NCI-H748 treated with DMSO at 0.1 percent for 48 hours (cell line): ENCODE measurements at places on chromosomes 13 and 19.

DNA sequence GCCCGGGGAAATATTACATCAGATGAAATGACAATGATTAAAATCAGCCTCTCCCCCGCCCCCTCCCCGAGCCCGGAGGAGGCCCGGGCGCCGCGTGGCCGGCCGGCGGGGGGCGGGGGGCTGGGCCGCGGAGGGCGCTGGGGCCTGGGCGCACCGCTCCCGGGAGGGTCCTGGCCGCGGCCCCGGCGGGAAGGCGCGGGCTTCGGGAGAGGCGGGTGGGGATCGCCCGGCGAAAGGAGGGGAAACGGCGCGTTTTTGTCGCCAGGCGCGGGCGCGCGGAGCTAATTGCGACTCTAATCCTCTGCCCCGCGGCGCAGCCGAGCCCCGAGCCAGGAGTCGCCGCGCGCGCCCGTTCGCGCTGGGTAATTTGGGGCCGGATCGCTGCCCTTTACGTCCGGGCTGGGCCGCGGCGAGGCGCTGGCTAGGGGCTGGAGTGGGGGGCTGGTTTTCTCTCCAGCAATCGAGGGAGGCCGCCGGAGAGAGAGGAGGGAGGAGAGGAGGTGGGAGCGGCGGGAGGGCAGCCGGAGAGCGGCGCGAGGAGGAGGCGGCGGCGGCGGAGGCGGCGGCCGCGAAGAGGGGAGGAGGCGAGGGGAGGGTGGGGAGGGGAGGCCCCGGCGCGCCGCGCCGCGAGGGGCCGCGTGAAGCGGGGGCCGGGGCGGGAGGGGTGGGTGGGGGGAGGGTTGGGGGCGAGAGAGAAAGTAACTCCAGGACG lies at the start of gene KCTD15:
Gene KCTD15 (plus strand): TSS at position 707 of the 712 bp plus-strand sequence. CDS start 3,585 bp downstream, outside the sequence.
- no peak for DNase-seq

DNA sequence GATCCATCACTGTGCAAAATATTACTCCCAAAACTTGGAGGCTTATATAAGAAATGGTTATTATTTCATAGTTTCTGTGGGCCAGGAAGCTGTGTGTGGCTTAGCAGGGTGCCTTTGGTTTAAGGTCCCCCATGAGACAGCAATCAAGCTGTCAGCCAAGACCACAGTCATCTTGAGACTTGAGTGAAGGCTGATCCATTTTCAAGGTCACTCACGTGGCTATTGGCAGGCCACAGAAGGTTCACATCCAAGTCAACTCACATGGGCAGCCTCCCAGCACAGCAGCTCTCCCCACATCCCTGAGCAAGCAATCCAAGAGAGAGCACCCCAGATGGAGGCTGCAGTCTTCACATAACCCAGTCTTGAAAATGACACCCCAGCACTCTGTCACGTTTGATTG lies 537.4 kb downstream of the MYO16 start:
- no peak for DNase-seq

GRCh38 chr19:16000024-16000663 lies 51.3 kb downstream of the OR10H4 start:
- no peak for DNase-seq

DNA sequence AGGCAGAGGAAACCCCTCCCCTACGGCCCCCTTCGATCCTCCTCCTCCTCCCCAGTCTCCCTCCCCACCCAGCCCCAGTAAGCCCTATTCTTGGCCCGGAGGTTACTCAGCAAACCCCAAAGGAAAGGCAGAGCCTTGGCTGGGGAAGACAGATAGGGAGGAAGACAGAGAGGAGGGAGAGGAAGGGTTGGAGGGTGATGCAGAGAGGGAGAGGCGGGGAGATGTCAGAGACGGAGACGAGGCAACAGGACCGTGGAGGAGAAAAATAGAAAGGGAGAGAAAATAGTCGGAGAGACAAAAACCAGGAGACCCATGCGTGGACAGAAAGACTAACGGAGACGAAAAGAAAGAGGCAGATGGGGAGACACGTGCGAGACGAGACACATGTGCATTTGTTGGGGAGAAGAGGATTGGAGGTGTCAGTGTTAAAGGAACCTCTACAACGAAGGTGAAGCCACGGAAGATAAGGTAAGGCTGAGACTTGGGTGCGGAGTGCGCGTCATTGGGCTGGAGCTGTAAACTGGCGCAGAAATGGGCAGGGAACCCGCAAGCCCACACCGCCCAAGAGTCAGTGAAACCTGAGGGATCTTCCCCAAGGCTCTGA lies 2.9 kb downstream of the TGFB1 start:
- DNase-seq, result no peak

DNA sequence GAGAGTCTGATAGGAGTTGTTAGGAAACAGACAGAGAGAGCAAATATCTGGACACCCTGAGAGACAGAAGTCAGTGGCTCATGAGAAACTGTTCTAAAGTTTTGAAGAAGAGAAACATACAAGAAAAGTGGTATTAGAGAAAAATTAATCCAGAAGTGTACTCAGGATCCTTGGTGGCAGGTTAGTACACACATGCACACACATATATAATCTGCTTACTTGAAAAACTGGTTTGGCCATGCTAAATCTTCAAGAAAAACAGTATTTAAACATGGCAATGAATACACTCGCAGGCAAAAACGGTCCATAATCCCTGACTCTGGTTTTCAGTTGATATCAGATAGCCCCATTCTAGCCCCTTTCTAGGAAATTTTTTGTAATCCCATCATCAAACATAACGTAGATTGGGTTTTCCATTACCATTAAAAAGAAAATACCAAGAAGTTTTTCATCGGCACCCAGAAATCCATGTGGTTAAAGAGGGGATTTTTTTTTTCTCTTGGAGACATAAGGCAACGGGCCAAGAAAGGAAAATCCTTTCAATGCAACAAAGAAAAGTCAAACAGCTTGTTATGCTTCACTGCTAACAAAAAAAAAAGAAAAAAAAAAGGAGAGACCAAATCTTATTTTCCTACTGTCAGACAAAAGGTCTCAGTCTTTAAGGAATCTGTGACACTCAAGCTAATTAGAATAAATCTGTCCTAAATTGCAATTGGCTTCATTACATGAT lies 178.0 kb upstream of the MIR17HG start:
- no peak for DNase-seq

DNA sequence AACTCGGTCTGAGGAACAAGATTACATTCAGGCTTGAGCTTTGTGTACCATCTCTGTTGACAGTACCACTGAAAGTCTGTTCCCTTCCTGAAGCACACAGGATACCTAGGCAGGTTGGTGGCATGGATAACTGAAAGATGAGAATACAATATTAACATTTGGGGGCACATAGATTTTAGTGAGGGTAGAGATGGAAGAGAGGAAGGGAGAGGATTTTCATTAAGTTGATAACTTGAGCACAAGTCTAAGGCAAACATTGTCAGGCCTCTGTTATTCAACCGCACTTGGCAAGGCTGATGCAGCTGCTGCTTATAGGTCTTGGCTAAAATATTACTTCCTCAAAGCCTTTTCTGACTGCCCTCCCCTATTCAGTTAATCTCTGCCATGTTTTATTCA lies 10.9 kb downstream of the MIR17HG start:
- no peak for DNase-seq

DNA sequence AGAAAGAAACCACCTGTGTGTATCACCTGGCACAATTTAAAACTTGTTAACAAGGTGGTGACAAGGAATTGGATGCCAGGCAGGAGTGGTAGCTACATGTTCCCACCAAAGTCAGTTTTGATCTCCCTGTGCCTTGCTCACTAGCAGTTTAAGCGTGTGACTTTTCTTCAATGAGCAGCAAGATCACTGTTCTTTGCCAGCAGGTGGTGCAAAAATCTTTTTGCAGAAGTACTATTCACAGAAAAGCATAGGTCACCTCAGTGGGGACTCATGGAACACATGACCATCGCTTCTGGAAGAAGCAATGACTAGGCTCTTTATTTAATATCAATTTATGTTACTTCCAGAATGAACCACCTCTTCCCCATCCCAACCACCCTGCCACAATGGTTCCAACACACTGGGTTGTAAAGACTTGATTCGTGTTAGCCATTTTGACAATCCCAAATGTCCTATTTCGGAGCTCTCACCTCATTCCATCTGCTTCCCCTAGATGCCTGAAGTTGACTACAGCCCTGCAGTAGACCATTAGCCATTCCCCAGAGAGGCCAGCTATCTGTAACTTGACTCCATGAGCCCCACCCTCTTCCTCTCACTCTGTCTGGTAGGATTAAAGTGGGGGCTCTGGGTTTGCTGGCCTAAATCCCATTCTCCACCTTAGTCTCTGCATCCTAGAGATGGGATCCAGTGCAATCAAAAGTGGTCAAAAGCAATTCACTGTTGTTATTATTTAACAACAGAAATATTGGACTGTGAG lies 59.1 kb upstream of the TNFRSF19 start:
- peak; percentile 35 for DNase-seq

DNA sequence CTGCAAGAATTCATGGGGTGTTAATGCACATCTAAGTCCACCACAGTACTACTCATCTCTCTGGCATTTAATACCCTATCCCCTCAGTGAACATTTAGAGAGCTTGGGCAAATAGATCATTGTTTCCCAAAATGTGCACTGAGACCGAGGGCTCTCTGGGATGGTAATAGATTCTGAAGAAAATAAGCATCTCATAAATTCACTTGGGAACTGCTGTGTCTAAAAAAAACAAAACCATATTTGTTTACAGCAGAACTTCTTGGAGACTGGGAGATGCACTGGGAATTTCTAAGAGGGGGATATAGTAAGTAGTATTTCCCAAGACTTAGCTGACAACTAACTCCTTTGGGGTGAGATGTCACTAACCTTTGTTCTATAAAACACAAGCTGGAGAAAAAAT lies 58.4 kb downstream of the ENOX1 start:
- DNase-seq, result no peak

GRCh38 chr13:42380420-42381164 lies 108.6 kb downstream of the AKAP11 start:
- no peak for DNase-seq

- DNase-seq, result peak; percentile 45
Measured at GRCh38 chr19:10602330-10603083, 15.4 kb upstream of the AP1M2 start.

DNA sequence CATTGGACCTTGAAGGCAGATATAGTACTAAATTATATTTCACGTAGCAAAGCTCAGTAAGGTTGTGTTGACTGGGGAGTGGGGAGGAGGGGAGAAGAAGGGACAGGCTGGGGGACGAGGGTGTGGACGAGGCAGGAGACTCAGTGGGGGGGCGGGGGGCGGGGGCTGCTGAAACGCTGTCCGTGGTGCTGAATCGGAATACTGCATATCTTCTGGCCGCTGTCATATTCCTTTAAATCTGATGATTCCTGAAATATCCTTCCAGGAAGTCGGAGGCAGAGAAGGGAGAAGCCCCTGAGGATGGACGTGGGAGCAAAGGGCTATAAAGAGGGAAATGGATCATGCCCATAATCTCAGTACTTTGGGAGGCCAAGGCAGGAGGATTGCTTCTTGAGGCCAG lies 34.7 kb upstream of the CASP14 start:
- DNase-seq, result no peak

GRCh38 chr13:46778890-46779289 lies 18.1 kb downstream of the ESD start:
- DNase-seq, result no peak

GRCh38 chr19:46616631-46617322 lies 8.1 kb downstream of the PTGIR start:
- DNase-seq, result peak; percentile 22

- DNase-seq, result no peak
Measured at GRCh38 chr13:47457626-47458025, 543.4 kb downstream of the SUCLA2 start.

- no peak for DNase-seq
Measured at GRCh38 chr13:79468819-79469218, 12.1 kb upstream of the NDFIP2 start.

DNA sequence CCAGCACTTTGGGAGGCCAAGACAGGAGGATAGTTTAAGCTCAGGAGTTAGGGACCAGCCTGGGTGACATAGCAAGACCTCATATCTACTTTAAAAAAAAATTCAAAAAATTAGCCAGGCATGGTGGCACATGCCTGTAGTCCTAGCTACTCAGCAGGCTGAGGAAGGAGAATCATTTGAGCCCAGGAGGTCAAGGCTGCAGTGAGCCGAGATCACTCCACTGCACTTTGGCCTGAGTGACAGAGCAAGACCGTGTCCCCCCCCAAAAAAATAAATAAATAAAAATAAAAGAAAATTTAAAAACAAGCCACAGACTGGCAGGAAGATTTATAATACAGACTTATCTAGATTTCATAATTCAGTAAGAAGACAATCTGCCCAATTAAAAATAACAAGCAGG lies 14.8 kb downstream of the PSPC1 start:
- DNase-seq, result no peak

- DNase-seq, result no peak
Measured at GRCh38 chr13:84029396-84029795, 147.1 kb upstream of the SLITRK1 start.

GRCh38 chr13:95462801-95463200 lies 89.7 kb upstream of the CLDN10 start:
- DNase-seq, result no peak

- no peak for DNase-seq
Measured at GRCh38 chr13:37680137-37680536, 81.6 kb upstream of the POSTN start.

- DNase-seq, result no peak
Measured at GRCh38 chr19:45769821-45770191, 754 bp upstream of the SIX5 start.

DNA sequence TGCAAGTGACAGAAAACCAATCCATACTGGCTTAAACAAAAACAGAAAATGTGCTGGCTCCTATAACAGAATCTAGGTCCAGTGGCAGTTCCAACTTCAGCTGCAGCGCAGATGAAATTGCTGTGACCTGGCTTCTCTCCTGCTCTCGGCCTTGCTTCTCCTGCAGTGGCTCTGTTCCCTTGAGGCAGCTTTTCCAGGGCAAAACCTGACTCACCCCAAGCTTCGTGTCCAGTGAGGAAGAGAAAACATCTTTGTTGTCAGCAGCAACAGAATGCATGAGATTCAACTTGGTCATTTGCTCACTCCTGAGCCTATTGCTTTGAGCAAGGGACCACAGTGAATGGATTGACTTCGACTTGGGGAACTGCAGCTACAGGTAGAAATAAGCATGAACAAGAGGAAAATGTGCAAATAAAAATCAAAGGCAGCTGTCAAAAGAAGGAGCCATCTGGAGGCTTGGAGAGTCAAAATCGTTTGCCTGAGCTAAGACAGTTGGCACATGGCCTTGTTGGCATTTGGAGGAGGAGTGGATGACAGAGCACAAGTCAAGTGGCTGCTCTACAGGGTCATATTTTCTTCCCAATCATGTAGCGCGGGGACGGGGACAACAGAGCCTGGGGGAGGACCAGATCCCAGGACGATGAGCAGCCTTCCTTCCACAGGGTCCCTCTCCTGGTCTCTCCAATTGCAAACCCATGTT lies 523.4 kb downstream of the FGF9 start:
- no peak for DNase-seq

- no peak for DNase-seq
Measured at GRCh38 chr13:105758918-105759860, 776.3 kb downstream of the EFNB2 start.

- peak; percentile 7 for DNase-seq
Measured at GRCh38 chr19:33192010-33192409, 2.1 kb upstream of the LRP3 start.
